Smooth muscle cell of the pulmonary artery (primary cell): ENCODE measurements at places on chromosomes 12 and 14. TPM values are rescaled to one million over a fixed set of nuclear protein-coding genes. Genes with fewer than 3 reads are reported as not detected.

GPRC5A gene
- 16.7 and 56.1 TPM in 2 replicates for total RNA-seq

TRHDE gene
- 1.6 and 3.5 TPM in 2 replicates for total RNA-seq

SERPINA12 gene
- total RNA-seq, result not detected in 2 replicates

IL22 gene
- not detected in 2 replicates for total RNA-seq

CEBPE gene
- total RNA-seq, result not detected in 2 replicates

ALX1 gene
- total RNA-seq, result not detected in 2 replicates

OTOGL gene
- total RNA-seq, result 0.07 and 0.39 TPM in 2 replicates

CRY1 gene
- 9.8 TPM in 2 replicates for total RNA-seq

SERPINA3 gene
- 9.7 and 37.5 TPM in 2 replicates for total RNA-seq

ACSM4 gene
- total RNA-seq, result not detected in 2 replicates

CLEC9A gene
- not detected in 2 replicates for total RNA-seq

ABCD2 gene
- total RNA-seq, result under 0.01 TPM in 2 replicates

P3H3 gene
- 170 and 258 TPM in 2 replicates for total RNA-seq

PAX9 gene
- 0.10 and 0.52 TPM in 2 replicates for total RNA-seq

OR4E2 gene
- total RNA-seq, result not detected in 2 replicates

KRT3 gene
- total RNA-seq, result not detected in 2 replicates

TDRD9 gene
- total RNA-seq, result 1.3 and 8.5 TPM in 2 replicates

LHX5 gene
- total RNA-seq, result not detected in 2 replicates

KIF26A gene
- under 0.01 and 0.03 TPM in 2 replicates for total RNA-seq

ZNF705A gene
- not detected in 2 replicates for total RNA-seq

MYO1H gene
- total RNA-seq, result not detected in 2 replicates
